ENCODE measurements at places on chromosomes 4 and X. TPM values are rescaled to one million over a fixed set of nuclear protein-coding genes. Genes with fewer than 3 reads are reported as not detected.

Gene SLC35A2
- total RNA-seq: 16.4 TPM

Gene PCDH10
- 0.12 TPM for total RNA-seq

Gene SH3BP2
- total RNA-seq: 34.9 TPM

- H3K27ac ChIP-seq: no peak overlapping the region
- H3K27me3 ChIP-seq: no peaks in the 10 kb centered on the region
- no peak overlapping the region for H3K4me3 ChIP-seq
- H3K4me1 ChIP-seq: no peaks in the 10 kb centered on the region
- no peak for DNase-seq
These were observed 14.9 kb upstream of the TSPAN5 start for GRCh38 chr4:98673288-98673644.

DNA sequence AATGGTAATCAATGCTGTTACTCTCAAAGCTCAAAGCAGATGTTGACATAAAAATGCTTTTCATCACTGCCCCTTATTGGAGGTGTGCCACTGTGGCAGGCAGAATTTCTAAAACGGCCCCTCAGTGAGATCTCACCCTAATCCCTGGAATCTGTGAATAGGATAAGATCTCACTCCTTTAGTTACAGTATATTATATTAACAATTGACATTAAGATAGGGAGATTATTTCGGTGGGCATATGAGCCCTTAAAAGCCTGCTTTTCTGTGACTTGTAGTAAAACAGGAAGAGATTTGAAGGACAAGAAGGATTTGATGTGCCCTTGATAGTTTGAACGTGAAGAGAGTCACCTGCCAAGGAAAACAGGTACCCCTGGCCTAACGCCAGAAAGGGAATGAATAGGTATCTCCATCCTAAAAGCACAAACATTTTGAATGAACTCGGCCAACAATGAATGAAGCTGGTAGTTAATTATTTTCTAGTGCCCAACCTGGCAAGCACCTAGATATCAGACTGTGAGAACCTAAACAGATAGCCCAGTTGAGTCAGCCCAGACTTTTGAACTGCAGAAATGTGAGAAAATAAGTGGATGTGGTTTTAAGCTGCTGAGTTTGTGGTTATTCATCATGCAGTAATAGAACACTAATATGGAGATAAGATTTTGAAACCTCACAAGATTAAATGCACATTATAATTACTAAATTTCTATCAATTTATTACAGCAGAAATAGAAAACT lies 881.6 kb downstream of the PCDH18 start:
- no peaks in the 10 kb centered on the region for H3K27me3 ChIP-seq
- H3K27ac ChIP-seq: no peak overlapping the region
- no peak overlapping the region for H3K4me3 ChIP-seq
- no peak for DNase-seq
- H3K36me3 ChIP-seq: no peaks in the 10 kb centered on the region

GRCh38 chr4:172806841-172807240 lies 361.8 kb upstream of the GALNT7 start:
- H3K36me3 ChIP-seq: no peaks in the 10 kb centered on the region
- H3K4me3 ChIP-seq: no peak overlapping the region
- H3K27ac ChIP-seq: no peak overlapping the region
- no peaks in the 10 kb centered on the region for H3K4me1 ChIP-seq
- H3K27me3 ChIP-seq: no peaks in the 10 kb centered on the region

Measured in right lobe of liver (tissue), 6 donors.